ENCODE measurements at places on chromosomes 4 and X.

- DNase-seq = no peak
These were observed 2.0 kb upstream of the DDX3X start for GRCh38 chrX:41332005-41332404.

DNA sequence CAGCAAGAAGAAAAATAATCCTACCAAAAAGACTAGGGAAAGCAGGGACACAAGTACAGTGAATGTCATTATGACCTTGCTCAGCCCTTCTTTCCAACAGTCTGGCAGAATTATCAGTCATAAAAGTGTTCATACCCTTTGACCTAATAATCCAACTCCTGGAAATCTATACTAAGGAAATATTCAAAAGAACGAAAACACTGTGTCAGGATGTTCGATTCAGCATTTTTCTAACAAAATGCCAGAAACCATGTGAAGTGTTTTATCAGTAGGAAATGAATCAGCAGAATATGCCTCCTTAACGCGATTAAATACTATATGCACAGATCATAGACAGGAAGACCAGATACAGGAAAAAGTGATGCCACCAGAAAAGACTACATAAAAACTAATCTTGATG is 16.2 kb upstream of the S100G start:
- DNase-seq = no peak

DNA sequence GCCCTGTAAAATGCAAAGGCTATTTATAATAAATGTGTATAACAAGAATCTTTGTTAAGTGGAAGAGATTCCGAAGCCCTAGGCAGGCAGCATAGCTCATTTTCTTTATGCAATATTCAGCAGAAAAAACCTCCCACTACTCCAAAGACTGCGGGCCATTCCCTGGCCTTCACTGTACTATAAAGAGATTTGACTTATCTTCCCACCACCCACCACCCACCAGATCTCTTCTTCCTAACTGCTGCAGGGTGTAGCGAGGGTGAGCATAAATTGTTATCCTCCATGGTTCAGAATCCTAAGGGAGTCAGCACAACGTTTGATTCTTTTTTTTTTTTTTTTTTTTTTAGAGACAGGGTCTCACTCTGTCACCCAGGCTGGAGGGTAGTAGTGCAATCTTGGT is 114.8 kb downstream of the NSUN7 start:
- DNase-seq = no peak

- peak; percentile 30 for DNase-seq
These were observed 626 bp downstream of the JADE3 start for GRCh38 chrX:46912603-46913491.

- DNase-seq = peak; percentile 85
These were observed 30.5 kb upstream of the PRKX start for GRCh38 chrX:3743801-3744439.

DNA sequence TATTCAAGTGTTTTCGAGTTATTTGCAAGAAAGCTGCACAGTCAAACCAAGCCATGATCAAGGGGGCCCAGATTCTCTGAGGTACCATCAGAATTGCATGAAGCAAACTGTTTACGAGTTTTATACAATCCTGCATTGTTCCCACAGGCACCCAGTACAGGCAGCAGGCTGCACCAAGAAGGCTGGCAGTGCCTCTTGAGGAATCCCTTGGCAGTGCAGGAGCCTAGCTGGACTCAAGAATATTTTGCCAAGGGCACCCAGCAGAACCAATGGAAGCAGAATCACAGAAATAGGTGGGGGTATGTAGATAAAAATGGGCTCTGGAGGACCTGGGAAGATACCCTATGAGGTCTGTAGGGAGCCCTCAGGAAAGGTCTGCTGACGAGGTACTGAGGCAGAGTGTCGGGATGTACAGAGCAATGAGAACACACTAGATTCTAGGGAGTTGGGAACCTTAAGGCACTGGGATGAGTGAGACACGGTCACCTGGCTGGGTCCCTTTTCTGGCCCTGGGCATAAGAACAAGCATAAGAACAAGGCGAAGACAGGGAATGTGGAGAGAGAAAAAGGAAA is 2.5 kb upstream of the PLP1 start:
- DNase-seq = no peak

DNA sequence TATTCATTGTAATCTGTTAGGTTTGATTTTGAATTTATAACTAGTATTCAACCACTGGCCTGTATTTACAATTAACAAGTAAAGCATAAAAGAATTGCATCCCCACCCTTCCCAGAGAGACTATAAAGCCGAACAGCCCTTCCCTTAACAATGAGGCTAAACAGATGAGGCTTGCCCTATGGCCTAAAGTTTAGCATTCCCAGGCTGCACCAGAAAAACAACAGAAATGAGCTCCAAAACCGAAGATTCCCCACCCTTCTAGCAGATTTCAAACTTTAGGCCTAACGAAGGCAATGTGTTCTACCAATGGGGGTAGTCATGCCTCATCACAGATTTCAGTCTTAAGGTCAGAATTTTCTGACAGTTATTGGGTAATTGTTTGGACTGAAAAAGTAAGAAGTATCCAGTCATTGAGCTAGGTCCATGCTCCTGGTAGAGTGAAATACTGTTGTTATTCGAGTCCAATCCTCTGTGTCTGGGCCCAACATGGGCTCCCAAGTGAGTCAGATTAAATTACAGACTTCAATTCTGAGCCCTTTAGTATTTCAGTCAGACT is 197.6 kb downstream of the ANTXR2 start:
- no peak for DNase-seq
